Stimulated activated CD8-positive, alpha-beta memory T cell treated with anti-CD3 and anti-CD28 coated beads, Interleukin-4, amount 100 ng/mL, for 1 hour (primary cell): ENCODE measurements at places on chromosomes 13 and 19.

- DNase-seq: no peak
These were observed 104.3 kb upstream of the FRY start for GRCh38 chr13:31927219-31927653.

GRCh38 chr19:33387351-33388230, 14.1 kb downstream of the CEBPG start:
- no peak for DNase-seq

DNA sequence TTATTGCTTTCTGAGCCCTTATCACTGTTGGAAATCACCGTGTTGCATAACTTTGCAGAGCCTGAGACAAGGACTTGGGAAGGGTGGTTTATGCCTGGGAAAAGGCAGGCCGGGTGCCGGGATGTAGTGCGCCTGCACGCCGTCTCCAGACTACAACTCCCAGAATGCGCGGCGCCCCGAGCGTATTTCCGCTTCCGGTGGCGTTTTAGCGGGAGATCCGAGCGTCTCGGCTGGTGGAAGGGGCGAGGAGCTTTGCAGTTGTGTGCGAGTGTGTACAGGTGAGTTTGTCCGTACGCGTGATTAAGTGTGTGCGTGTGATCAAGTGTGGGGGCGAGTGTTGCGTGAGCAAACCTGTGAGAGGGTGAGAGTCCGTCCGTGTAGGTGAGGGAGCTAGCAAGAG, 75.4 kb downstream of the PEG3 start:
- DNase-seq: no peak

DNA sequence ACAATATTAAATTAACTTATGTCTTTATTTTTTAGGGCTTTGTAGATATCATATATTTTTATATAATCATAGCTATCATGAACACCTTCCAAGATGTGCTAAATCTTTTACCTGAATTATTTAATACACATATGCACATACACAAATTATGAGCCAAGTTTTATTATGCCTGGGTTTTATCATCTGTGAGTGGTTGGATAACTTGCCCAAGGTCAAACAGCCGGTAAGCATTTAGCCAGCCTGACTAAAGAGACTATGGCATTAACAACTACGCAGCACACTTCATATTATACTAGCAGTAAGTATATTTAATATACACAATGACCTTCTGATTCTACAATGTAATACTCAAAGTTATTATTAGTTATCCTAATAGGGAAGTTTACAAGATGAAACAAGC, 132.7 kb downstream of the FREM2 start:
- DNase-seq: no peak
